ENCODE measurements at places on chromosomes 1 and 21. TPM values are rescaled to one million over a fixed set of nuclear protein-coding genes. Genes with fewer than 3 reads are reported as not detected.

Gene LCE1F
- total RNA-seq: not detected

Gene RUNX3
- total RNA-seq: 1.8 TPM

Gene ETV3L
- total RNA-seq: 0.25 TPM

Gene CD101
- 1.3 TPM for total RNA-seq

Gene CHIA
- not detected for total RNA-seq

GRCh38 chr21:42553435-42553834 lies 39.8 kb downstream of the SLC37A1 start:
- peaks cover 45% of the 10 kb centered on the region for H3K4me1 ChIP-seq
- DNase-seq: no peak
- no peak overlapping the region for H3K4me3 ChIP-seq
- peaks cover 28% of the 10 kb centered on the region for H3K36me3 ChIP-seq

DNA sequence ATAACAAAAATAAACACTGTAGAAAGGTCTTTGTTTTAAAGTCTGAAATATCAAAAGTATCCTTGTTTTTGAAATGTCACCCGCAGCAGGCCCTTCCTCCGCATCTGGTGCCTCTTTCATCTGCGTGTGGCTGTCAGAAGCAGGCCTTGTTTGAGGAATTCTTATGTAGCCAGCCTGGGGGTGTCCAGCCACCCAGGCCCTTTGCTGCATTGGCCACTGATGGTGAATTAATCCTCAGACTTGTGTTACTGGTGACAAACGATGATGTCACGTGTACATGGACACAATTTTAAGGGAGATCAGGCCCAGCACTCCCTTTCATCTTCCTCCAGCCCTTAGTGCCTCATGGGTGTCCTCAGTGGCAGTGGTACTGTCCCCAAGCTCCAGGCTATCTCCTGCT lies 208.0 kb upstream of the GALNT2 start:
- H3K4me1 ChIP-seq: peaks cover 17% of the 10 kb centered on the region
- H3K27me3 ChIP-seq: no peaks in the 10 kb centered on the region
- DNase-seq: no peak
- no peak overlapping the region for H3K27ac ChIP-seq
- no peak overlapping the region for H3K4me3 ChIP-seq

GRCh38 chr1:243849421-243850201 lies 432 bp downstream of the AKT3 start:
- 0 out of 2 replicates have a peak, but pooled peaks cover 3% of the 10 kb centered on the region for H3K27me3 ChIP-seq
- DNase-seq: peak; percentile 48
- peaks cover 26% of the 10 kb centered on the region for H3K4me1 ChIP-seq
- H3K36me3 ChIP-seq: no peaks in the 10 kb centered on the region
- H3K27ac ChIP-seq: no peak overlapping the region
- H3K4me3 ChIP-seq: peak overlapping the region; percentile 97

DNA sequence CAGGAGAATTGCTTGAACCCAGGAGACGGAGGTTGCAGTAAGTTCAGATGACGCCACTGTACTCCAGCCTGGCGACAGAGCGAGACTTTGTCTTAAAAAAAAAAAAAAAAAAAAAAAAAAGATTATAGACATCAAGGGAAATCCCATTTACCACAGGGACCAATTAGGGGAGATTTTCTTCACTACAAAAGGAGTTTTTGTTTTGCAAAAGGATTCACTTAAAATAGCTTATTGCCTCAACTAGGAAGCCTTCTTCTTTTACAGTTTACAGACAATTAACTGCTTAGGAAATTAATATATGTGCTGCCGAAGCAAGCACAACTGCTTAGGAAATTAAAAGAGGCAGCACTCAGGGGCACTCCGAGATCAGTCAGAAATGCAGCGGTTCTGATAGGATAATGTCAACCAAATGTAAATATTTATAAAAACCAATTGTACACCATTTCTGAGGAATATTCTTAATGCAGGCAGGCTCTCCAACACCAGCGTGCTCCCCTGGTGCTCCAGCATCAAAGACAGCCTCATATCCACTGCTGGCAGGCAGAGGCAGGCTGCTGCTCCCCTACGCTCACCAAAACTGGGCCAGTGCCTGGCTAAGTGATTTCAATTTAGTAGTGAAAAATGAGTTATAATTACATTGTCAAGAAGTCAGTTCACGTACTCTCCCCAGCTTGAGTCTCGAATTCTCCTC lies 107.9 kb upstream of the RAB4A start:
- H3K4me1 ChIP-seq: peaks cover 44% of the 10 kb centered on the region
- H3K36me3 ChIP-seq: no peaks in the 10 kb centered on the region
- no peak overlapping the region for H3K4me3 ChIP-seq
- no peak for DNase-seq
- H3K27ac ChIP-seq: no peak overlapping the region
- H3K27me3 ChIP-seq: no peaks in the 10 kb centered on the region

GRCh38 chr1:48790397-48790796 lies 13.7 kb upstream of the BEND5 start:
- no peak overlapping the region for H3K4me3 ChIP-seq
- no peaks in the 10 kb centered on the region for H3K36me3 ChIP-seq
- H3K27ac ChIP-seq: no peak overlapping the region
- no peak for DNase-seq
- H3K4me1 ChIP-seq: peaks cover 7% of the 10 kb centered on the region
- peaks cover 3% of the 10 kb centered on the region for H3K27me3 ChIP-seq

DNA sequence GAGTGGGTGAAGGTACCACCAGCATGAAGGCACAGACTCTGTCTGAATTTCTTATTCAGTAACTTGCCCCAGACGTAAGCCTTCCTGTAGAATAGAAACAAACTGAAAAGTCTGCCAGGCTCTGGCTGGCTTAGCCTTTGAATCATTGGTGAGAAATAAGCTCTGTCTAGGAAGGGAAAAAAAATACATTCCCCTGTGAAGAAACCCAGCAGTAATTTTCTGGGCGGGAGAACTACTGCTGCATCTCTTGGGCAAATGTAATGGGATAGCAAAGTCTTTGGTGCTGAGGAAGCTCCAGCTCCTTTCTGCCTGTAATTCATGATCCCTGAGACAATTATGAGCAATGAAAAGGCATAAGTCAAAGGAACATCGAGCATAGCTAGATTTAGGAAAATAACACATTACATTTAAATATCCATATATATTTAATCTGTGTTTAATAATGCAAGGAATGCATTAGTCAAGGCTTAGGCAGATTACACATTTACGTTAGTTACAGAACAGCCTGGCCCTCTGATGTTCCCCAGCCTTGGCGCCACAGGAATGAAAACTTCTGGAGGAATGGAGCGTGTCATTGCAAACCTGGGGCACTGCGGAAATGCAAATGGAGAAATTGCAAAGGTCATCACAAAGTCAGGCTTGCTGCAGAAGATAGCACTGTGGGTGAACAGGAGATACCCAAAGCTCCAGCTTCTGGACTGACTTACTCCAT lies 216.3 kb upstream of the CAMK1G start:
- no peak for DNase-seq
- H3K4me3 ChIP-seq: no peak overlapping the region
- H3K36me3 ChIP-seq: peaks cover 8% of the 10 kb centered on the region
- H3K4me1 ChIP-seq: peaks cover 40% of the 10 kb centered on the region

DNA sequence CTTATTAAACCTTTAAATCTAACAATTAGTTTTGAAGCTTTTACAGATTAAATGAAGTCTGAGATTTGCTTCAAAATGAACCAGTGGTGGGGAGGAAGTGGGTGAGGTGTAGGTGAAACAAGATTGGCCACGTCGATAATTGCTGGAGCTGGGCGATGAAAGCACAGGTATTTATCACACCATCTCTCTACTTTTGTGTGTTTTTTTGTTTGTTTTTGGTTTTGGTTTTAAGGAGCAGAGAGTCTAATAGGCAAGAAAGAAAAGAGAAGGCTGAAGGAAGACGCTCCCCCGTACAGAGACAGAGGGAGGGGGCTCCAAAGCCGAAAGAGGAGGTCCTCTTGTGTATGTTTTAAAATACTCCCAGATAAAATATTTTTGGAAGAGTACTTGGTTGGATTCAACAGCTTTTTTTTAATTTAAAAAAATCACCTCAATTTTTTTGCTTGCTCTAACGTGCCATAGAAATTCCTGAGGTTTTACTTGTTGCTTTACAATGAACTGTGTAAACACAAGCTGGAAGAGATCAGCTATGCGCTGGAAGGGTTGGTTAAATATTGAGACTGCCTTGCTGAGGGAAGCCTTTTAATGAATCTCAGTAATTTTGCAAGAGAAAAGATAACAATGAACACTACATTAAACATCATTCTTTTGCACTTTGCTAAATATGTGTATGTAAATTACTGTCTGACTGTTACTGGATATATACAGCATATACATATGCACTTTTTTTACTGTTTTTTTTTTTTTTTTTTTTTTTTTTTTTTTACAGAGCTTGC lies 6.7 kb upstream of the LGALS8 start:
- peak overlapping the region; percentile 54 for H3K27ac ChIP-seq
- H3K4me3 ChIP-seq: no peak overlapping the region
- no peaks in the 10 kb centered on the region for H3K36me3 ChIP-seq
- H3K4me1 ChIP-seq: peaks cover 16% of the 10 kb centered on the region

GRCh38 chr1:178273707-178274410 lies 180.0 kb downstream of the RASAL2 start:
- no peaks in the 10 kb centered on the region for H3K27me3 ChIP-seq
- no peak overlapping the region for H3K4me3 ChIP-seq
- peaks cover 13% of the 10 kb centered on the region for H3K36me3 ChIP-seq
- H3K4me1 ChIP-seq: peaks cover 77% of the 10 kb centered on the region
- DNase-seq: no peak
- 0 out of 2 replicates have a peak overlapping the region, but pooled peaks have one; percentile 58 for H3K27ac ChIP-seq

- peaks cover 2% of the 10 kb centered on the region for H3K27me3 ChIP-seq
- no peak for DNase-seq
- H3K36me3 ChIP-seq: no peaks in the 10 kb centered on the region
Measured at GRCh38 chr1:202058001-202058908, 47.9 kb downstream of the ELF3 start.

DNA sequence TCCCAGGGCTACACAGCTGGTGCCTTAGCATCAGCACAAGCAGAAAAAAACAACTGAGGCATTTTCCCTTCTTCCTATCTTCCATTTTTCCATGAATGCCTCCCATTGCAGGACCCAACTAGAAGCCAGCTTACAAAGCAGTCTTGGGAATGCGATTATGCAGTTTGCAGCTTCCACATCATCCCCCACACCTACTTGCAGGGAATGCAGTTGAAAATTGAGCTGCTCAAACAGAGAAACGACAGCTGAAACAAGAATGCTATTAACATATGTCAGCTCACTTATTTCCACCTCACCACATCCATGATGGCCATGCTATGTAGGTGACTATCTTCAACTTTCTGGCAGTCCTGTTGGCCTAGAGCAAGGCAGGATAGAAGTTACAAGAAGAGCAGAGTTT lies 150.6 kb upstream of the KCTD3 start:
- no peak overlapping the region for H3K4me3 ChIP-seq
- H3K27me3 ChIP-seq: no peaks in the 10 kb centered on the region
- no peak for DNase-seq
- peaks cover 66% of the 10 kb centered on the region for H3K4me1 ChIP-seq
- no peaks in the 10 kb centered on the region for H3K36me3 ChIP-seq

- peaks cover 19% of the 10 kb centered on the region for H3K4me1 ChIP-seq
- no peaks in the 10 kb centered on the region for H3K27me3 ChIP-seq
- H3K27ac ChIP-seq: no peak overlapping the region
- no peaks in the 10 kb centered on the region for H3K36me3 ChIP-seq
- H3K4me3 ChIP-seq: no peak overlapping the region
Measured at GRCh38 chr1:25064465-25065240, 134.6 kb upstream of the RUNX3 start.

DNA sequence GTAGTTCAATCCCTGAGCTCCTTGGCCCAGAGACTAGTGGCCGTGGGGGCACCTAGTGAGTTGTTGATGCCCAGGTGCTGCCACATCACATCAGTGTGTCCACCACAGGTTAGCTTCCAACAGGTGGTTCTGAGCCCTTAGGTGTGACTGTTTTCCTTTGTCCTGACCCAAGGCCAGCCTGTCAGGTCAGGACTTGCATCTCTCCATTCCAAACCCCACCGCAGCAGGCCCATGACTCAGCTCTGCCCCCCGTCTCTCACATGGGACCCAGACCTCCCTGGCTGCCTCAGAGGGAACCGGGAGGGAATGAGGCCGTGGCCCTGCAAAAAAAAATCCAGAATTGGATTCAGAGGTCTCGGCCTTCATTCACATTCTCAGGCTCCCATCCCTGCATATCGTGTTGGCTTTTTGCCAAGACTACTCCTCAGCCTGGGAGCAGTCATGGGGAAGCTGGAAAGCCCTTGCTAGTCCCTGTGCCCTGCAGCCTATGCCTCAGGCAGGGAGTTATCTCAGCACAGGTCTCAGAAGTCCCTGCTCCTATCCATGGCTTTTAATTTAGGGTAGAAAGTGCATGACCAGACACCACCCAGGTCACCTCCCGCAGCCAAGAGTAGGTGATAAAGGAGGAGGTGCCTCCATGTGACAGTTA lies 7.2 kb downstream of the INAVA start:
- no peak for DNase-seq
- H3K27ac ChIP-seq: peak overlapping the region; percentile 73
- no peaks in the 10 kb centered on the region for H3K27me3 ChIP-seq
- H3K4me1 ChIP-seq: peaks cover 13% of the 10 kb centered on the region
- H3K4me3 ChIP-seq: no peak overlapping the region

DNA sequence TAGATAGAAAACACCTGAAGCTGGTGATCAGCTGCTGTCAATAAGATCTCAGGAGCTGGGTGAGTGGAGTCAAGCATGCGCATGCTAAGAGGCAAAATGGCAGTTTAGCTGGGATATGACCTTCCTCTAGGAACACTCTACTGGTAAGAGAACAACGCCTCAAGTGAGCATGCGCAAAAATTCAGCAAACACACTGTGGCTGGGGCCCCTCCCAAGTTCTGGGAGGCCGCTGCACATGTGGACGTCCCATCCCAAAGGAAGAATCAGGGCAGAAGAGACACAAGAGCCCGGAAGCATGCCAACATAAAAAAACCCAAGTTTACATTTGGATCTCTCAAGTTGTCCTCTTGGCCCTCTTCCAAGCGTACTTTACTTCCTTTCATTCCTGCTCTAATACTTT lies 126.3 kb upstream of the F3 start:
- H3K4me3 ChIP-seq: no peak overlapping the region
- peaks cover 16% of the 10 kb centered on the region for H3K36me3 ChIP-seq
- H3K4me1 ChIP-seq: peaks cover 54% of the 10 kb centered on the region
- no peaks in the 10 kb centered on the region for H3K27me3 ChIP-seq
- peak overlapping the region; percentile 68 for H3K27ac ChIP-seq

- no peaks in the 10 kb centered on the region for H3K27me3 ChIP-seq
- H3K36me3 ChIP-seq: peaks cover 2% of the 10 kb centered on the region
- no peak overlapping the region for H3K4me3 ChIP-seq
- H3K4me1 ChIP-seq: peaks cover 27% of the 10 kb centered on the region
- DNase-seq: no peak
- no peak overlapping the region for H3K27ac ChIP-seq
Measured at GRCh38 chr1:166086113-166086883, 80.5 kb downstream of the FAM78B start.

Measured in WTC11 (cell line).